Stimulated activated CD8-positive, alpha-beta memory T cell treated with anti-CD3 and anti-CD28 coated beads, Interleukin-15, amount 100 ng/mL, for 24 hours (primary cell): ENCODE measurements at places on chromosomes 4 and X.

- DNase-seq = no peak
These were observed 126.7 kb upstream of the RAI2 start for GRCh38 chrX:17987783-17988182.

DNA sequence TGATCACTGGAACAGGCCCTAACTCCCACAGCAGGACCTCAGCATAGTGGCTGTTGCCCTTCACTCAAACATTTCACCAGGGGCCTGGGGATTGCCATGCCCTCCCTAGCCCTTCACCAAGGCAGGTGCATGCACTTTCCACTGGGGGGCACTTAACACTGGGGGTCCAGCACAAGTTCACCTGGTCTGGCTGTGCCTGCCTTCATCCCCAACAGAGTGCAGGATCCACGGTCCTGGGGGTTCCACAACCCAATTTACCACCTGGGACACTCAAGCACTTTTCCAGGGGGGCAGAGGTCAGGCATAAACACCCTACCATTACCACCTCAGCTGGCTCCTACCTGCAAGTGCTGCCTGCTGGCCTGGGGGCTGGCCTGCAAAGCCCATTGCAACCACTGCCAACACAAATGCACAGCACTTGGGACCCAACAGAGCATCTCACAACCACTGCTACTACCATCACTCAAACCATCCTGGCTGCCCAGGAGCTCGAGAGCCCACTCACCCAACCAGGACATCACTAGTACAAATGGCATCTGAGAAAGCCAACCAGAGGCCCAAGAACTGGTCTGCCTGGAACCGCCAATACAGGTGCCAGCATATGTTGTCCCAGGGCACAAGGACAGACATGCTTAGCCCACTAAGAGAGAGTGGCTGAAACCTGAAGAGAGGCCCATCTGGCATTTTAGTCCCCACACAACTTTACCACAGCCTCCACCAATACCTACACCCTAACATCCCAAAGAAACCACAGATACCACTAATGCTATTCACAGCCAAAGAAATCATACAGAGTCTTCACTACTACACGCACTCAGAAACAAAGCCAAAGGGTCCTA, 43.1 kb downstream of the NAT8L start:
- DNase-seq = no peak

- DNase-seq = no peak
These were observed 59.4 kb downstream of the CLNK start for GRCh38 chr4:10625131-10625530.

DNA sequence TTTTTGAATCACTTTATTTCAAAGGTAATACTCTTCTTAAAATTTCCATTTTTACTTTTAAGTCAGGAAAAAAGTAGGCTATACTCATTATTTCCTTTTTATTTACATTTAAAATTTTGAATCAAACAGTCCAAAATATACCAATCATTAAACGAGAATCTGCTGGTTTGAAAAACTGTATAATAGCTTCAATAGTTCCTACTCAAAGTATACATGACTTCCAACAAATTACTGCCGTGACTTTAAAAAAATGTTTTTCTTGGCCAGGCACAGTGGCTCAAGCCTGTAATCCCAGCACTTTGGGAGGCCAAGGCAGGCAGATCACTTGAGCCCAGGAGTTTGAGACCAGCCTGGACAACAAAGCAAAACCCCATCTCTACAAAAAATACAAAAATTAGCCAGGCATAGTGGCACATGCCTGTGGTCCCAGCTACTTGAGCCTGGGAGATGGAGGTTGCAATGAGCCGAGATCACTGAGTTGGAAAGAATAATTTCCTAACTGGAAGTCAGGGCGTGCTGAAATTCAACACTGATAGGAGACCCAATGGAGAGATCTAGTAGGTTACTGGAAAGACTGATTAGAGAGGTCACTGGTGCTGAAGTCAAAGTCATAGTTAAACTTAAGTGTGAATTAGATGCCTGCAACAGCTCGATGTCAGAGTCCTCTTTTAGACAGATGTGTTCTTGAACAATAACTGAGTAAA, 9.0 kb downstream of the KLHL8 start:
- DNase-seq = no peak

GRCh38 chrX:69627744-69628143, 11.8 kb downstream of the EDA start:
- no peak for DNase-seq

- DNase-seq = peak; percentile 13
These were observed 179.9 kb upstream of the PPP3CA start for GRCh38 chr4:101527188-101527587.

DNA sequence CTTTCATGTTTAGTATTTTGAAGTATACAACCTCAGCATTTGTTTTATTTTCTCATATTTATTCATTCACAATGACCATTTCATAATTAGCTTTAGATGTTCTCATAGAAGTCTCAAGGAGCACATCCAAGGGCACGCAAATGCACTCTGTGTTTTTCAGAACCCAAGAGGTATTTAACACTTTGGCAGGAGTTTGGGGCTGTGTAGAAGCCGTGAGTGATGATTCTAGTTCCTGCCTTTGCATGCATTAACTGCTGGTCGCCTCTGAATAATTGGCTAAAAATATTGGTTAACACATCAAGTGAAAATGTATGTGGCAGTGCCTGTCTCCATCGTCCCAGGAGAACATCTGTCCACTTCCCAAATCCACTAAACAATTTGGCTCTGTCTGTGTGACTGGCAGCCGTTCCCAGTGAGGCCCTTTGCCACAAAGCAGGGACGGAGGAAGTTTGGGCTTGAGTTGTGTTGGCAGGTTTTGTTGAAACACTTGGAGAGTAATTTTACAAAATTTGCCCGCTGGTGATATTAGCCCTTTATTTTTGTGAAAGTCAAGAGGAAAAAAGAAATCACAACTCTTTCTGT, 730.7 kb upstream of the SLIT2 start:
- no peak for DNase-seq

GRCh38 chr4:150108691-150109090, 30.4 kb downstream of the DCLK2 start:
- no peak for DNase-seq

DNA sequence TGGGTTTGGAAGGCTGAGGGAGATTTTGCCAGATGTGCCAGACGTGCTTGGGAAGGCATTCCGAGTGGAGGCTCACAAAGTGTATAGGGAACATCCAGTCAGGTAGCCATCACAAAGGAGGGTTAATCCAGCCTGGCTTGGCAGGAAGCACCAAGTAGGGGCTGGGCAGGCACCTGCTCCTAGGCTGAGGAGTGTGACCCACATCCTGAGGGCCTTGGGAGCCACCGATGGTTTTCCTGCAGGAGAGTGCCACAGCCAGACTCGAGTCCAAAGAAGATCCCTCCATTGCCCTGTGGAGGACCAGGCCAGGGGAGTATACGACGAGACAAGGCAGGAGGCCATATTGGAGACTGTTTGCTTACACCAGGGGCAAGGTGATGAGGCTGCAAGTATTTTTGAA, 47.2 kb downstream of the PNMA5 start:
- no peak for DNase-seq

DNA sequence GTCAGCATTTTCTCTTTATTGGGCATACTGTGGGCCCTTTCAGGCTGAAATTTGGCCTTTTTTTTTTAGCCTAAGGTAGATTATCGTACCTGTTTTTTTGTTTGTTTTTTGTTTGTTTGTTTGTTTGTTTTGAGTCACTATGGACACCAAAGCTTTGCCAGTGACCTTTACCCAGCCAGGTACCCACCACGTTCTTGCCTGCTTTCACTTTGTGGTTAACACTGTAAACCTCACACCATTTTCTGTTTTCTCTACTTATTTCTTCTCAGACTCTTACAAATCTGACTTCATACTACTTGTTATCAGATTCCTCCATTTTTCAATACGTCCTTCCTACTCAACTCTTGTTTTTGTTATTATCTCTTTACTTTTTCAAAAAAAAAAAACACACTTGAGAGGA, 81.5 kb downstream of the ZNF674 start:
- no peak for DNase-seq

- no peak for DNase-seq
These were observed 35.6 kb downstream of the STEEP1 start for GRCh38 chrX:119529345-119530276.

GRCh38 chr4:8553216-8553615, 27.0 kb upstream of the GPR78 start:
- DNase-seq = no peak

GRCh38 chr4:145530662-145531061, 49.0 kb downstream of the SMAD1 start:
- DNase-seq = no peak

GRCh38 chrX:2552621-2553201, 51.9 kb upstream of the DHRSX start:
- no peak for DNase-seq

GRCh38 chr4:105189855-105190650, 43.4 kb downstream of the TET2 start:
- no peak for DNase-seq

DNA sequence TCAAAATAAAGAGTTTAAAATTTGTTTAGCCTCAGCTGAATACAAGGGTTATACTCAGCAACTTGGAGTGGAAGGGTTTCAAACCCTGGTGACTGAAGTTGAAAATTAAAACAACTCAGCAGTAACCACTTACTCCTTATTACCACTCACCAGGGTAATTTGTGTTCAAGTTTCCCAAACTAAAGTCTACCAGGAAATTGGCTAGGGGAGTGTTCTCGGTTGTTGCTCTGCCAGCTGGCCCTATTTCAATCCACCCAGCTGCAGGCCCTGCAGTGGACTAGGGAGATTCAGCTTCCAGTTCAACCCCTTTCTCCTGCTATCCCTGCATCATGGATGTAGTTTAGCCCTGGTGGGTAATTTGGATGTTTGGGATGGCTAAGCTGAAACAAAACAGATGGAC, 37.8 kb upstream of the EXOC1L start:
- no peak for DNase-seq

- DNase-seq = no peak
These were observed 4.2 kb downstream of the LETM1 start for GRCh38 chr4:1851575-1852410.

DNA sequence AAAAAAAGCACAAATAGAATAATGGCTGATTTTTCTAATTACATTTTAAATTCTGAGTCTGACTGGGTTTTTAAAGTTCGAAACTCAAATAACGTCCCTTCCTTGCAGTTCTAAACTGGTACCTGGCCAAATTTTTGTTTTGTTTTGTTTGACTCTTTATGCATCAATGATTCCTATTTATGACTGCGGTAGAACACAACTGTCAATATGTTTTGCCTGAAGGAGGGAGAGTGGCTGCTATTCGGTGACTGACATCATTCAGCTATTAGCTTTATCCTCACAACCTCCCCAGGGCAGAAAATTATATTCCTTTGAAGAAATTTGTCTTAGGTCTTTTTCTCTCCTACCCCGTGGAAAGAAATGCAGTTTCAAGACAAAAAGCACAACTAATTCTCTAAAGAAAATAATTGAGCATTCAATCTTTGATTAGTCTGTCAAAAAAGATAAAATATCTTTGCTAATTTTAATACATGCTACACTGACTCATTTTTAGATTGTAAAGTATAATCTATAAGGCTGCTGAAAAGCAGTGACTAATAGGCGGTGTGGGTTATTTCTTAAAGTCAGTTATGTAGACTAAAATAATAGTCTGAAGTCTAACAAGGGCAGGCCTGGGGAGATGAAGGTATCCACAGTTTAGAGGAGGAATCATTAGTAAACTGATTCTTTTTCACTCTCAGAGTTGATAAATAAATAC, 61.9 kb downstream of the TMEM150C start:
- no peak for DNase-seq

- no peak for DNase-seq
These were observed 18.6 kb downstream of the PSAPL1 start for GRCh38 chr4:7415927-7416686.

DNA sequence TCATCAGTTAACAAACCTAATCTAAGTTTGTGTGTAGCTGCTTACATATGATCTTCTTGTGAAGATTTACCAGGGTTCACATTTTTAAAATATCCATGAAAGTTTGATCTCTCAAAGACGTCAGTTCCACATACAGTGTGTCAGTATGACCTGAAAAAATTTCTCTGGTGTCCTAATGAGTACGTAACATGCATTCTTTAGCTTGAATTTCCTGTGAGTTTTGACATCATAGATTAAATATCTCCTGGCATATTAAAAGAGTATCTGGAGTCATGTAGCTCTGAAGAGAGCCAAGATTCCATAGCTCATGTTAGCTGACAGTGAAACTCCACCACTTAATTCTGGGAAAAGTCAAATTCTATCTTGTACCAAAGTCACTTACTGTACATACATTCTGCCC, 43.9 kb upstream of the PDLIM5 start:
- DNase-seq = no peak

DNA sequence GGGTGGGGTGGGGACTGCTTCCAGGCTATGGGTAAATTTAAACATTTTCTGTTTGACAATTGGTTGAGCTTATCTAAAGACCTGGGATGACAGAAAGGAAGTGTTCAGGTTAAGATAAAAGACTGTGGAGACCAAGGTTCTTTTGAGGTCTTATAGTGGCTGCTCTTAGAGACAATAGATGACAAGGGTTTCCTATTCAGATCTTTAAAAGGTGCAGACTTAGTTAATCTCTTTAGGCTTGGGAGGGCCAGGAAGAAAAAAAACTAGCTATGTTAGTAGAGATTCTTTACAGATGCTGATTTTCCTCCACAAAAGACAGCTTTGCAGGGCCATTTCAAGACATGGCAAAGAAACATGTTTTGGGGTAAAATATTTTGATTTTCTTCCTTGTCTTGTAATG, 972.5 kb downstream of the CCSER1 start:
- no peak for DNase-seq

- DNase-seq = no peak
These were observed 18.0 kb downstream of the STAP1 start for GRCh38 chr4:67576538-67576937.

DNA sequence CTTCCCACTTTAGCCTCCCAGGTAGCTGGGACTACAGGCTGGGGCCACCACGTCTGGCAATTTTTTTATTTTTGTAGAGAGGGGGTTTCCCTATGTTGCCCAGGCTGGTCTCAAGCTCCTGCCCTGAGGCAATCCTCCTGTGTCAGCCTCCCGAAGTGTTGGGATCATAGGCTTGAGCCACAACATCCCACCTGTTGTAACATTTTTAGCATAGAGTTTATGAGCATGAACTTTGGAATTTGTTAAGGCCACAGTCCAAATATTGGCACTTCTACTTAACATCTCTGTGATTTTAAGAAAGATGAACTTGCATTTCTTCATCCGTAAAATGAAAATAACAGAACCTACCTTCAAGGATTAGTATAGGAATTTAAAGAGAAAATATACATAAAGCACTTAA, 445.6 kb downstream of the IQCM start:
- no peak for DNase-seq

- DNase-seq = no peak
These were observed 405.9 kb upstream of the PITX2 start for GRCh38 chr4:111028795-111029194.

GRCh38 chrX:107625739-107626138, 2.6 kb upstream of the PRPS1 start:
- no peak for DNase-seq
